ENCODE measurements at places on chromosomes 5 and 9.

DNA sequence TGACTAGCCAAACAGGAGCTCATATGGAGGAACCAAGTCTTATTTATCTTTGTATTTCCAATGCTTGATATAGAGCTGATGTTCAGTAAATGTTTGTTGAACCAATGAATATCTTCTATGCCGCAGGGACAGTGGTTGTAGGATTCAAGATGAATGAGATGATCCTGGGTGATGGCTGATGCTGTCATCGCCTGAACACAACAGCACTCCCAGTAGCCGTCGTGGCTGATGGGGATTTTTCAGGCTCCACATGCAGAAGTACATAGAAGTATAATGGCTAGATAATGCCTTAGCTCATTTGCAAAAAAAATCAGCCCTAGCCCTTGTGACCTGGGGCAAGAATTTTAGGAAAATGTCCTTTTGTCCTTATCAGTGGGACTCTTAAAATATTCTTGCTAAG, 69.0 kb upstream of the OR13F1 start:
- no peak for DNase-seq

DNA sequence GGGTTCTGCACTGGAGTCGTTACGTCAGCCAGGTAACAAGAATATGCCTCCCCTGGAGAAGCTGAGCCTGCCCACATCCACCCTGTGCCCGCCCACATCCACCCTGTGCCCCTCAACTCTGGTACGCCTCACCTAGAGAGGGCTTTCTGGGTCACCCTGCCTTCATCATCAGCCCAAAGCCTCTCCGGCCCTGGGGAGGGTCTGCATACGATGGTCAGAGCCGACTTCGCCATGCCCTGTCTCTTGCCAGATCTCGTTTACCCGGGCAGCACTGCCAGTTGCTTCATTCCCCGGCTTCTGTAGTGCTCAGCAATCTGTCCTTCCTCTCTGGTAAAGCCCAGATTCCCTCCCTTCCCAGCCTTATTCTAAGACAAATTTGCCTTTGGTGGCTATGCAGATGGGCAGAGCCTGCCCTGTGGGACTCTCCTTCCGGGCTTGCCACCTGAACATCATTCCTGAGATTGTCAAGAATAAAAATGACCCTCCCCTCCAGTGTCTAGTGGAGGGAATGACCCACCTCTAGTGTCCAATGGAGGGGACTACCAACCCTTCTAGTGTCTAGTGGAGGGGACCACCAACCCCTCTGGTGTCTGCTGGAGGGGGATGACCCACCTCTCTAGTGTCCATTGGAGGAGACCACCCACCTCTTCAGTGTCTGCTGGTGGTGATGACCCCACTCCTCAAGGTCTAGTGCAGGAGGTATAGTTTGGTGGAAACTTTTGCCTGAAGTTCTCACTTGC, 3.4 kb downstream of the PLEKHG4B start:
- DNase-seq = no peak

GRCh38 chr5:102613661-102614060, 114.9 kb upstream of the SLCO6A1 start:
- no peak for DNase-seq

DNA sequence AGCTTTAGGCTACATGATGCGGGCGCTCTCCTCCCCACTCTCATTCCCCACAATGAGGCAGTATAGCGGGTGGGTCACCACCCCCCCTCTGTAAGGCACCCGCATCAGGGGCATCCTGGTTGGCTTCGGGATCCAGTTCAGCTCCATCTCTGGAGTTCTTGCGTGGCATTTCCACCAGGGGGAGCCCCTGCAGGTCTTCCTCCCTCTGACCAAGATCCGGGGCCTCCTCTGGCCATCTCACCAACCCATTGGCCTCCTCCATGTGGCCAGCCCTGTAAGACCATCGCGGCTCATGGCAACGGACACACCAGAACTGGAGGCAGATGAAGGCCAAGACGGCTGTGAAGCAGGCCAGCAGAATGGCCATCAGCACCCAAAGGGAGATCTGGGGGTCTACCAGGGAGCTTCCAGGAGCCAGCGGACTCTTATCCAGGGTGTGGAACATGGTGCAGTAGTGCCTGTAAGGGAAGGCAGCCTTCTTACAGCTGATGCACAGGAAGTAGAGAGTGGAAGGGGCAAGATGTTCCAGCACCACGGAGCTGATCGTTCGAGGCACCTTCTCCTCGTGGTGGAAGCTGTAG, 77.0 kb downstream of the CYFIP2 start:
- DNase-seq = peak; percentile 32

GRCh38 chr5:68679041-68679440, 414.8 kb upstream of the SLC30A5 start:
- no peak for DNase-seq

DNA sequence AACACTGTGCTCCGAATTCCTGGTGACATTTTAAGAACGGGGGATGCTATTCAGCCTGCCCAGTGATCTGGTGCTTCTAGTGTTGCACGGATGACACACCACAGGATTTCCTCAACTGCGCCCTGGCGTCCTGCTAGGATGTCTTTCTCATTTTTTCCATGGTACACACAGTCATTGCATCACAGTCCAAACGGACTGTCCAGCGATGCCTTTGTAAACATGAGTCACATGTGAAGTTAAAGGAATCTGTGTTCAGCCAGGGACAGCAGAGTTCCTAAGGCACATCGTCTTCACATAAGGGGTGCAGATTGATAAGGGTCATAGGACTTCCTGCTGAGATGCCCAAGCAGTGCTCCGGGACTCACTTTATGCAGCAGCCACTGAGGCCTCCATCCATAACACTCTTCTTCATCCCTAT, 9.3 kb upstream of the PTPN3 start:
- DNase-seq = peak; percentile 84

DNA sequence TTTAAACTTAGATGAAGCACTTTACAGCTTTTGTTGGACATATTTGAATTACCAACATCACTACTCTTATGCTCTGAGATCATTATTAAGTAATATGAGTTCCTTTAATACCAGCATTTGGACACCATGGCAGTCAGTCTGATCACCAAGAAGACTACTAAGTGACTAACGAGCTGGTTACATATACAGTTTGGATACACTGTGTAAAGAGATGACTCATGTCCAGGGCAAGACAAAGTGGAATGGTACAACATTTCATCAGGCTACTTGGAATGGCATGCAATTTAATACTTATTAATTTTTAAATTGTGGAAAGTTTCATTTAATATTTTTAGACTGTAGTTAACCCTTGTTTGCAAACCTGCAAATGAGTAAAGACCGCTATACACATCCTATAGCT, 237.4 kb upstream of the PRDM9 start:
- no peak for DNase-seq

DNA sequence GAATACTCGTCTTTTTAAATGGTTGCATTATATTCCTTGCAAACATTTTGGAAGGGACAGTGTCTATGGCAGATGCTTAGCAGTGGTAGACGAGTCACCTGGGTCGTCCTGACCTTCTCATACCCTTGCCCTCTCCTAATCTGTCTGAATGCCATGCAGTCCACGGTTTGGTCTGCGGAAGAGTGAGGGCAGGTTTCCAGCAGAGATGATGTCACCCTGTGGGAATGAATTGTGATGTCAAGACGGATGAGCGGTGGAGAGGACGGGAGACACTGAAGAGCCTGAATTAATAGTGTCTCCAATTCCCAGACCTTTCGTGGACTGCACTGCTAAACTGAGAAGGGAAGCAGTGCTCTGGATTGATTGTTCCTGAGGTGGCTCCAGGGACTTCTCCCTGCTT, 329.0 kb upstream of the PANK3 start:
- DNase-seq = peak; percentile 75

DNA sequence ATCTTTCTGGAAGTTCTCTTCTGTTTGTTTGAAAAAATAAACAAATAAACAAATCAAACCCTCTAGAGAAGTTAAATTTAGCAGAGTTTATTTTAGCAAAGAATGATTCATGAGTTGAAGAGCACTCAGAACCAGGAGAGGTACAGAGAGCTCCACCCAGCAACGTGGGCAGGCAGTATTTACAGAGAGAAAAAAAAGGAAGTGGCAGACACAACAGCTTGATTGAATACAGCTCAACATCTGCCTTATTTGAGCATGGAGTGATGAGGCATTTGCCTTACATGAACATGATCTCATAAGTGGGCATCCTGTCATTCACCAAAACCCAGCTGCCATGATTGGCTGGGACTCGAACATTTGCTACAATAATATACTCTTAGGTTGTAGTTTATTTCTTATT, 381.6 kb upstream of the ADAMTS16 start:
- DNase-seq = no peak

- no peak for DNase-seq
These were observed 50.1 kb upstream of the PDE4D start for GRCh38 chr5:59943452-59944113.

- peak; percentile 48 for DNase-seq
These were observed 25.1 kb downstream of the NFX1 start for GRCh38 chr9:33315371-33315770.

DNA sequence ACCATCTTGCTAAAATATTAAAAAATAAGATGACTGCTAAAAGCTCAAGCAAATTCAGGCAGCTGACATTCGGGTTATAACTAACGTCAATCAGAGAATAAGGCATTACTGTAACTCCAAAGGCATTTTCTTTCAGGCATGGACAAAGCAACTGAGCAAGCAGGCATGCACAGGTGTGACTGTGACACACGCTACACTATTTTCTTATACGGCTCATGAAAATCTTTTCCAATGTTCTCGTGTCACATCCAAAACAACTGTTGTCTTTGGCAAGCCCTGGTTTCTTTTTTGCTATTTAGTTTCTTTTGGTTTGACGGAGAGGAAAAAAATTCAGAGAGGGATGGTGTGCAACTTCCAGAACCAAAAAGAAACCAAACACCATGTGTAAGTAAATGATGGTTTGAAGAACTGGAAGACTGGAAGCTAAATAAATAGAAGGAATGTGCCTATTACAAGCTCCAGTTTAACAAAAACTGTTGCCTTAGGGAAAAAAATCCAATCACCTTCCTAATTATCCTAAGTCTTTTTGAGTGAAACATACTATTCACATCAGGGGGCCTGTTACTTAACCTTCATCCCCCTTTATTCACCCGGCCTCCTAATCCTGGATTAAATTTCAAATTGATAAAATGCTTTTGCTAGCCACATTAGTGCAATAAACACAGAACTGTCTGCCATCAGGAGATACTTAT, 277.6 kb downstream of the PSAT1 start:
- DNase-seq = no peak

- DNase-seq = no peak
These were observed 413.2 kb upstream of the ACTBL2 start for GRCh38 chr5:57895766-57896165.

DNA sequence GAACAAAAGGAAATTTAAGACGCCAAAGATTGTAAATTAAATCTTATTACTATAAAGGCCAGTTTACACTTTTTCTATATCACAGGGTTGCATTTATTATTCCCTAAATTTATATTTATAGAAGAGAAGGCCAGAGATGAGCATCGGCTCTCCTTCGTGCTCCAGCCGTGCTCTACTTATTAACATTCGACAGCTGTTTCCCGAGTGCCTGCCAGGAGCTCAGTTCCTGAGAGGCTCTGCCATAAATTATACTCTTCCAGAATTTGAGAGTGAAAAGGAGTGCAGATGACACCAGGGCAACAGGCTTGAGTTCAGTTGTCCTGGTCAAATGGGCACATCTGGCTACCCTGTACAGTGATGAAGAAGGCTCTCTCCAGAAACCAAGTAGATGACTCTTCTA, 70.1 kb downstream of the PCSK5 start:
- no peak for DNase-seq

DNA sequence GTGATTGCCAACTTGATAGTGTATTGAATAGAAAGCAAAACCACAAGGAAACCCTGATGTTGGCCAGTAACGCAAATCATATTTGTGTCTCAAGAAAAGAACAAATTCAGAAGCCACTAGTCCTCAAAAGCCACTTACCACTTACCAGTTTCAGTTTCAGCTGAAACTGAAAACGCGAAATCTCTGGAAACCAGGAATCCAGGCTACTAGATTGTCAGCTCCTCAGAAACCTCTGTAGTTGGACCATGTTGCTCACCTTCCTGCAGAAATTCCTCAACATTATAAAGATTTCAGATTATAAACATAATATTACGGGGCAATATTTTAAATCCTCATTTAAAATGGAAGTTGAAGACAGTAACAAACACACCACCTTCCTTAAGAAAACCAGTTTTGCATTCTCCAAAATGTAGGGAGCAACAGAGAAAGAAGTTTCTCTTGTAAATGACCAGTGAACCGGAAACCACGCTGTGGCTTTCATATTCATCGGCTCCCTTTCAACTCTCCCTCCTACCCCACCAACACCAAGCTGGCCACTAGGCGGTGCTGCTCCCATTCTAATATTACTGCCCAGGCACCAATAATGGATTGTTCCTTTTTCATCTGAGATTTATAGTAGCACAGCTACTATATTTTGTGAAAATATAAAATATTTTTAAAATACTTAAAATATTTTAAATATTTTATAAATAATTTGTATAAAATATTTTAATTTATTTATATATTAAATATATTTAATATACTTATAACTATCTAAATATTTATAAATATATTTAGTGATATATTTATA, 8.7 kb upstream of the TMED7 start:
- peak; percentile 69 for DNase-seq

Measured in amniotic epithelial cell (primary cell).